ENCODE measurements at places on chromosomes 1 and 21.

DNA sequence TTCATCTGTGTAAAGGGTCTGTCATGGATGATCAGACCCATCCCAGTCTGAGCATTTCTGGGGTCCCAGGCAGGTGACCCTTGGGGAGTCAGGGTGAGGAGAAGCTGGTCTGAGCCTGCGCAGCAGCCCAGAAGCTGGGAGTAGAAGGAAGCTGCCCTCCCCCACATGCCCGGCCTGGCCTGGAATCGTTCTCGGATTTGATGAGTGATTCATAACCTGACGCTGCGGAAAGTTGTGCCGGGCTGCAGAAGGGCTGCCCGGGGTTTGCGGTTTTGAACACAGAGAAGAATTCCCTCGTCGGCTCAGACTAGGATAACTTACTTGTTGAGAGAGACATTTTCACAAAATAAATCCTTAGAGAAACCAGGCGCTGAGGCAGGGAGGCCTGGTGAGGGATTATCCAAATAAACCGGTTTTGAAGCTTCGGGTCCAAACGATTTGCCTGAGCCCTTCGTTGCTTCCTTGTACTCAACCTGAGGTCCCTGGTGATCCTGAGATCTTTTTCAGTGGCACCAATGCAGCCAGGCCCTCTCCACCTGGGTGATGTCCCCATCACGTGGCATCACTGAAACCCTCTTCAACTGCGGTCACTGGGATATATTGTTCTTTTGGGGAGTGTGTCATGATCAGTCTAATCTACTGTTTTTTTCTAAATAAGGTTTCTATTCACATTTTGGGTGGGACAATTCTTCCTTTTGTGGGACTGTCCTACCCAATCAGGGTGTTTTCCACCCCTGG is 29.2 kb downstream of the EPHB2 start:
- DNase-seq: no peak

DNA sequence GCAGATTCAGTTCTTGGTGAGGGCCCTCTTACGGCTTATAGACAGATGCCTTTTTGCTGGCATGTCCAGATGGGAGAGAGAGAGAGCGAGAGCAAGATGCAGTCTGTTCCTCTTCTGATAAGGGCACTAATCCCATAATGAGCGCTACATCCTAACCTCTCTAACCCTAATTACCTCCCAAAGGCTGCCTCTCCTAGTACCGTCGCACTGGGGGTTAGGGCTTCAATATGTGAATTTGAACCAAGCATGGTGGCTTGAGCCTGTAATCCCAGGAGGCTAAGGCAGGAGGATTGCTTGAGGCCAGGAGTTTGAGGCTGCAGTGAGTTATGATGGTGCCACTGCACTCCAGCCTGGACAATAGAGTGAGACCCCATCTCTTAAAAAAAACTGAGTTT is 10.5 kb upstream of the SDE2 start:
- no peak for DNase-seq

DNA sequence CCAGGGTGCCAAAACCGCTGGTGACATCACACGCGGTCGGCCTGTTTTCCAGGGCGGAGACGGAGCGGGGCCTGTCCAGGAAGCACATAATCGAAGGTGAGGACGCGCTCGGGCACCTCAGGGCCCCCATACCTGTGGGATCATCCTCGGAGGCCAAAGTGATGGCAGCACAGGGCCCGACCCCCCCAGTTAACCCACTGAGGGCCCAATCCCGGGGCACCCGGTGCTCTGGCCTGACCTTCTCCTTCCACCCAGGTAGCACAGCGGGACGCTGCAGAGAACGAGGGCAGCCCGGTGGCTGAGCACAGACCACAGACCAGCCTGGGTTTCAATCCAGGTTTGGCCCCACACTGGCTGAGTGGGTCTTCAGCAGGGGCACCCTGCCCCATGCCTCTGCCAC is 43.3 kb downstream of the KCNAB2 start:
- no peak for DNase-seq

- DNase-seq: no peak
Measured at GRCh38 chr1:76782809-76783208, 84.5 kb upstream of the ST6GALNAC5 start.

DNA sequence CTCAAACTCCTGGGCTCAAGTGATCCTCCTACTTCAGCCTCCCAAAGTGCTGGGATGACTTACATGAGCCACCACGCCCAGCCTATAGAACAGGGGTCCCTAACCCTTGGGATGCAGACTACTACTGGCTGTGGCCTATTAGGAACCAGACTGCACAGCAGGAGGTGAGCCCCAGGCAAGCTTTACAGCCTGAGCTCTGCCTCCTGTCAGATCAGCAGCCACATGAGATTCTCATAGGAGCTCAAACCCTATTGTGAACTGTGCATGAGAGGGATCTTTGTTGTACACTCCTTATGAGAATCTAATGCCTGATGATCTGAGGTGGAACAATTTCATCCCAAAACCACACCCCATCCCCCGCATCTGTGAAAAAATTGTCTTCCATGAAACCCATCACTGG is 13.4 kb upstream of the PSMB4 start:
- DNase-seq: no peak

- DNase-seq: no peak
Measured at GRCh38 chr1:202193614-202194327, at the start of gene LGR6. Gene LGR6, plus strand, starts transcription at chr1:202193799. Its CDS starts 191 bp downstream, at chr1:202193990.

- no peak for DNase-seq
Measured at GRCh38 chr21:33374450-33375096, 28.6 kb upstream of the IFNGR2 start.

DNA sequence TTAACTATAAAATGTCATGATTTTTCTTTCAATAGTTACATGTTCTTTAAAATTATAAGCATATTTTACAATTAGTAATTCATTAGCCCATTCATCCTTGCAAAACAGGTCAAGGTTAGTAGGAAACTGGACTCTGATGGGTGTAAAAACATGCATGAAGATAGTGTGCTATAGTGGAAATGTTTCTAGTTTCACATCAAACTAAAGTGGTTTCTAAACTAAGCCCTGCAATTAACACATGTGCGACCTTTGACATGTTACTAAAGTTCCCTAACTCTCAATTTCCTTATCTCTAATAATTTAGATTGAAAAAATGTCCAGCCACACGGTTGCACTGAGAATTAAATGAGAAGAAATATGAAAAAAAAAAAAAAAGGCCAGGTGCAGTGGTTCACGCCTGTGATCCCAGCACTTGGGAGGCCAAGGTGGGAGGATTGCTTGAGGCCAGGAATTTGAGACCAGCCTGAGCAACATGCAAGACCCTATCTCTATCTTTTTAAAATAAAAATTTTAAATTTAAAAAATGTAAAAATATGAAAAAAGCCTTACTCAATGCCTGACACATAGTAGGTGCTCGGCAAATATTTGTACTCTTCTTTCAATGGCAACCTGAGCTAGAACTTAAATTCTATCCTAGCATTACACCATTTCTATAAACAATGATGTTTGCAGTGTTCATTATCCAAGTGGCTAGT is 44.1 kb upstream of the PALMD start:
- no peak for DNase-seq

DNA sequence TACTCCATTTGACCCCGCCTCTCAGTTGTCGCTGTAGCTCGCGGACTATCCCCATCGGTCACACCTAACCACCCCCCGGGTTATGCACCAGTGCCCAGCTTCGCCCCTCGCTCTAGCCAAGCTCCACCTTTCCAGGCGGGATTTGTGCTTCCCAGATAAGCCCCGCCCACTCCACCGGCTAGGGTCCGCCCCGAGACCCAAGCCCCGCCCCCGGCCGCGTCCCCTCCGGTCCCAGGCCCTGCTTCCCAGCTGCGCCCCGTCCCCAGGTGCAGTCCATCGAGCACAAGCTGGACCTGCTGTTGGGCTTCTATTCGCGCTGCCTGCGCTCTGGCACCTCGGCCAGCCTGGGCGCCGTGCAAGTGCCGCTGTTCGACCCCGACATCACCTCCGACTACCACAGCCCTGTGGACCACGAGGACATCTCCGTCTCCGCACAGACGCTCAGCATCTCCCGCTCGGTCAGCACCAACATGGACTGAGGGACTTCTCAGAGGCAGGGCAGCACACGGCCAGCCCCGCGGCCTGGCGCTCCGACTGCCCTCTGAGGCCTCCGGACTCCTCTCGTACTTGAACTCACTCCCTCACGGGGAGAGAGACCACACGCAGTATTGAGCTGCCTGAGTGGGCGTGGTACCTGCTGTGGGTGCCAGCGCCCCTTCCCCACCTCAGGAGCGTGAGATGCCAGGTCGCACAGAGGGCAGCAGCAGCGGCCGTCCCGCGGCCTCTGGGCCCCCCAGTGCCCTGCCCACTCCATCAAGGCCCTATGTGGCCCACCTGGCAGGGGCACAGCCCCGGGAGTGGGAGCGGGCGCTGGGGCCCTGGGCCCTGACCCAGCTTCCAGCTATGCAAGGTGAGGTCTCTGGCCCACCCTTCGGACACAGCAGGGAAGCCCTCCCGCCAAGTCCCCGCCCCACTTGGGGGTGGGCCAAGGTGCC is 23.9 kb downstream of the CITED4 start:
- DNase-seq: no peak

- DNase-seq: no peak
Measured at GRCh38 chr1:64891448-64891825, 74.9 kb downstream of the JAK1 start.

- DNase-seq: no peak
Measured at GRCh38 chr1:36446271-36446670, 4.0 kb downstream of the OSCP1 start.

- no peak for DNase-seq
Measured at GRCh38 chr1:211577277-211577818, 1.6 kb downstream of the SLC30A1 start.

DNA sequence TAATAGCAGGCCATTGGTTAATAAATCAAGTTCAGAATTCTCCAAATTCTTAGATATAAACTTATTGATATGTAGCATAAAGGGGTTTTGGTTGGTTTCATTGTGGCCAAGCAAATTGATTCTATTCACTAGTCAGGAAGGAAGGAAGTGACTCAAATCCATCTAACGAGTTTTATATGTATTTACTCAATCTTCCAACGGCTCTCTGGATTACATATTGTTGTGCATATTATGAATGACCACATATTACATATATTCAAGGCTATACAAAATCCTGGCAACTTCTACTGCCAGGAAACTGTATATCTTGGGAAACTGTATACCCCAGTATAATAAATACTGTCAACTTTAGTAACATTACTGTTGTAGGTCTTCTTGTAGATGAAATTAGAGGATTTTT is 20.1 kb upstream of the PDE4B start:
- no peak for DNase-seq

DNA sequence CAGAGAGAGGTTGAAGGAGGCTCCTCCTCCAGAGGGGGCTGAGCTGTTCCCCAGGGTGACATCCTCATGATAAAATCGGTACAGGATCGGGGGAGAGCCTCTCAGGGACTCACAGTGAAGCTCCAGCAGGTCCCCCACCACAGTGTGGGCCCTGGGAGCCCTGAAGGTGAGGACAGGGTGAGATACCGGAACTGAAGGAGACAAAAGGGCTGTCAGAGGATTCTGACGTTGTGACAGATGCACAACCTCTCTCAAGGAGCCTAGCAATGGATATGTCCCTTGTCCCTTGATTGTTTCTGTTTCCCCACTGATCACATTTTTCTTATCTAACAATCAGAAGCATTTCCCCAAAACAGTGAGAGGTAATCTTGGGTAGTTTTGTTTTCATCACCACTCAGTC is 5.2 kb downstream of the FCRL3 start:
- no peak for DNase-seq

DNA sequence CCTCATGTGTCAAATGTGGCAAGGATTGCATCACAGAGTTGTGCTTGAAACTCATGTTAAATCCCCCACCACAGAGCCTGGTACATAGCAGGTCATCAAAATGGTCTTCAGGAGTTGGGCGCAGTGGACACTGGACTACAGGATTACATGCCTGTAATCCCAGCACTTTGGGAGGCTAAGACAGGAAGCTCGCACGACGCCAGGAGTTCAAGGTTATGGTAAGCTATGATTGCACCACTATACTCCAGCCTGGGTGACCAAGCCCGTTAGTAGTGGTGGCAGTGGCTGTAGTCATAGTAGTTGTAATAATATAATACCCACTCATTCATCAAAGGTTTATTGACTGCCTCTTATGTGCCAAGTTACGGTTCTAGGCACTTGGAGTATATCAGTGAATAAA is 123.4 kb upstream of the IRF2BP2 start:
- no peak for DNase-seq
